ENCODE measurements at places on chromosomes 2 and 18.

GRCh38 chr2:120094795-120095194 lies 81.9 kb downstream of the EPB41L5 start:
- no peak for DNase-seq

GRCh38 chr2:20418519-20418918 lies 28.4 kb upstream of the RHOB start:
- DNase-seq: no peak

DNA sequence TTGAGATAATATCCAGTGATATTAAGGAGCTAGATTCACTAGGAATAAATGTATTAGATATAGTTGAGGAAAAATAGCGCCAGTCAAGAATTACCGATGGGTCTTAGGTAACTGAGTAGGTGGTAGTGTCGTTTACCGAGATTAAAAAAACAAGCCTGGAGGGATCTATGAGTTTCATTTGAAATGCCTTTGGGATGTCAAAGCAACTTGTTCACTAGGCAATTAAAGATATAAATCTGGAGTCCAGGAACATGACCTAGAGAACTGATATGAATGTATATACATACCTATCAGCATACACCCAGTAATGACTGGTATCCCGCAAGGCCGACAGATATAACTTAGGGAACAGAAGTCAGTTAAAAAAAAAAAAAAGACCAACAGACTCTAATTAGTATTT lies 29.2 kb upstream of the MAP4K3 start:
- DNase-seq: no peak

DNA sequence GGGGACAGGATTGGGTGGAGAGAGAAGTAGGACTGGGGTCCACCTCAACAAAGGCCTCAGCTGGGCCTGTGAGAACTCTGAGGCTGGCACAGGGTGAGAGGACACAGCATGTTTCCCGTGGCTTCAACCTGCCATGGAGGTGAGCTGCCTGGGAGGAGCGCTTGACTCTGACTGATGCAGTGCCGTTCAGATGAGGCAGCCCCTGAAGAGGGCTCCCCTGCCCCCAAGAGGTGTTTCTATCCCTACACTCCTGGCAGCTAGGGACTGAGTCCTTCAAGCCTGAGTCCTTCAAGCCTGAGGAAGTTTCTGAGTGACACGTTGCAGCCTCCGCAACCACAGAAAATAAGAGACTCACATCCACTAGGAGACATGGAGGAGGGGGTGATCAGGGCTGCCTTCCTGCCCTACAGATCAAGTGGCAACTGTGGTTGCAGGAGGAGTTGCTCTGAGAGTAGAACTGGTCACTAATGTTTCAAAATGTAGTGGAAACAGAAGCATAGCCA lies 49.6 kb upstream of the TMEM177 start:
- no peak for DNase-seq

DNA sequence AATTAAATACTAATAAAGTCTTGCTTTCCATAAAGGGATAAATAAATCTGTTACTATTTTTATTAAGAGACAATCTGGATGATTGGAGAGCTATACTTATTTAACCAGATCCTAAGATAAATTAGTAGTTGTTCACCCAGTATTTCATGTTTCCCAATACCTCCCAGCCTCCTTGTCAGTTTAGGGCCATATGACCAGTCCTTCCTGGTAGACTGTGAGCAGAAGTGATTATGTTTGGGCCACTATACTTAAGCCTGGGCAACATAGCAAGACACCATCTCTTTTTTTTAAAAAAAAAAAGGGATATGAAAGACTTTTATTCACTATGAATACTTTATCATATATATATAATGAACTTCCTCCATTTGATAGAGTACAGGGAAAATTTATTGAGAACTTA lies 48.8 kb upstream of the PPM1B start:
- DNase-seq: no peak

GRCh38 chr2:208142240-208142924 lies 3.6 kb downstream of the CRYGB start:
- no peak for DNase-seq

GRCh38 chr2:208451061-208451460 lies 44.5 kb downstream of the PTH2R start:
- no peak for DNase-seq

GRCh38 chr2:196260546-196260945 lies 89.2 kb upstream of the STK17B start:
- no peak for DNase-seq

- DNase-seq: no peak
Measured at GRCh38 chr18:1483385-1483784, 578.7 kb downstream of the ADCYAP1 start.

DNA sequence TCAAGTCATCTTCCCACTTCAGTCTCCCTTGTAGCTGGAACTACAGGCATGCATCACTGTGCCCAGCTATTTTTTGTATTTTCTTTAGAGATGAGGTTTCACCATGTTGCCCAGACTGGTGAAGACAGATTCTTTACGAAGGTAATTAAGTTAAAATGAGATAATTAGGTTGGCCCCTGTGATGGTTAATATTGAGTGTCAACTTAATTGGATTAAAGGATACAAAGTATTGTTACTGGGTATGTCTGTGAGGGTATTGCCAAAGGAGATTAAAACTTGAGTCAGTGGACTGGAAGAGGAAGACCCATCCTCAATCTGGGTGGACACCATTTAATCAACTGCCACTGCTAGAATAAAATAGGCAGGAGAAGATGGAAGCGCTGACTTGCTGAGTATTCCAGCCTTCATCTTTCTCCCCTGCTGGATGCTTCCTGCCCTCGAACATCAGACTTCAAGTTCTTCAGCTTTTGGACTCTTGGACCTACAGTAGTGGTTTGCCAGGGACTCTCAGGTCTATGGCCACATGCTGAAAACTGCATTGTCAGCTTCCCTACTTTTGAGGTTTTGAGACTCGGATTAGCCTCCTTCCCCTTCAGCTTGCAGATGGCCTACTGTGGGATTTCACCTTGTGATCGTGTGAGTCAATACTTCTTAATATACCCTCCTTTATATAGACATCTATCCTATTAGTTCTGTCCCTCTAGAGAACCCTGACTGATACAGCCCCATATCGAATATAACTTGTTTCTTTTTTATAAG lies 269.1 kb downstream of the TMX3 start:
- no peak for DNase-seq

DNA sequence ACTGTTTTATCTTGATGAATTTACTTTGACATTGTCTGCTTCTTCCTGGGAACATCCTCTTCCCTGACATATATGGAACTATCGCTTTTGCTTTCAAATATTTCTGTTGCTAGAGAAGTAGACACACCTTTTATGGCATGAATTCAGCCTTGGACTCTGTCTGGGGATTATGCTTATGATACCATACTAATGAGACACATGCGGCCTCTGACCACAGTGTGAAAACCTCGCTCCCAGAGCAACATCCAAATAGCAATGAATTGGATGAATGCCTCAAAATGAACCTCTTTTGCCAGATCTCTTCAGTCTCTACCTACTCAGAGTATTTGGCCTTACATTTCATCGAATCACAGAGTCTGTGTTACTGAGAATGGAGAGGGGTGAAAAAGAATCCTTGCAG lies 70.9 kb downstream of the PIEZO2 start:
- no peak for DNase-seq

DNA sequence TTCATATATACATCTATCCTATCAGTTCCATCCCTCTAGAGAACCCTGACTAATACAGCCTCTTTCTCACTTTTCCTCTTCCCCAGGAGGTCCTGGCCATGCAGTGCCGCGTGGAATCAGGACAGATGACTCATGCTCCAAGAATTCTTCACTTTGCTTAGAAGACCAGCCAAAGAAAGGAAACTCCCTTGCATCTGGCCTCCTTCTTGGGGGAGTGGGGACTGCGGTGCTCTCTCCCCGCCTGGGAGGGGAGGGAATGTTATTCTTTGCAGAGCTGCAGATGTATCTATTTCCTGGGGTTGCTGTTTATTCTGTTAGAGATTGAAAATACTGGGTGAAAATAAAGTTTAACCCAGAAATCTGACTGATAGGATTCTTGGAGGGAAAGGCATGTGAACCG lies 111.5 kb upstream of the SH3BP4 start:
- peak; percentile 95 for DNase-seq

DNA sequence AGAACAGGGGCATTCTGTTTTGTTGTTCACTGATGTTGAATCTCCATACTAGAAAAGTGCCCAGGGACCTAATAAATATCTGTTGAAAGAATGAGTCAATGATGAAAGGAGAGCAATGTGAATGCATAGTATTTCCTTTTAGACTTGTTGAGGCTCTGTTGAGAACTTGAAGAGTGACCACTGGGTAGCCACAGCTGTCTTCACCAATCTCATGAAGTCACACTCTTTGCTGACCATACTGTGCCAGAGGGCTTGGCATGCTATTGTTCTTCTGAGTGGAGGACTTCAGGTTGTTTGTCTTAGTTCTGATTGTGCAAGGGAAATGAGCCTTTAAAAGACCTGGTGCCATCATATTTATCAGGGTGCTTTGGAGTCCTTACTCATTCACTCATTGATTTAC lies 41.6 kb upstream of the NT5C1B start:
- DNase-seq: no peak

- DNase-seq: no peak
Measured at GRCh38 chr2:217784996-217785543, 217.7 kb downstream of the TNS1 start.

- DNase-seq: peak; percentile 22
Measured at GRCh38 chr2:119960821-119961220, 52.1 kb upstream of the EPB41L5 start.

DNA sequence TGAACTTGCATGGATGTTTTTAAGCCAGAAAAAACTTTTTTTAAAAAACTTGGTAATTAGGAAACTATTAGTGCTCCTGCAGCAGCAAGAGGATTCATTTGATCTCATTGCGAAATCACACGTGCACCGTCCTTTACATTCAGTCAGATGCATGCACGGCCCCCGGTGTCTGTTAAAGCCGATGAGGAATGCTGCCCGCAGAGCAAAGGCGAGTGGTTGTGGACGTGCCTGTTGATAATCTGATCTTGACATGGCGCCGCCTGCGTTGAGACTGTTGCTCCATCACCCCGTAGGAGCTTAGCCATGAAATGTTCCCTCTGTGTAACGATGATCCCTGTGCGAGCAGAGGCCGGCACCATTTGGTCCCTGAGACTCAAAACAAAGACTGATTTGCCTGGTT lies 300.0 kb downstream of the GBX2 start:
- no peak for DNase-seq

- no peak for DNase-seq
Measured at GRCh38 chr2:58449286-58450010, 208.3 kb upstream of the FANCL start.

GRCh38 chr2:64770781-64771334 lies 117.1 kb upstream of the SERTAD2 start:
- DNase-seq: peak; percentile 43

DNA sequence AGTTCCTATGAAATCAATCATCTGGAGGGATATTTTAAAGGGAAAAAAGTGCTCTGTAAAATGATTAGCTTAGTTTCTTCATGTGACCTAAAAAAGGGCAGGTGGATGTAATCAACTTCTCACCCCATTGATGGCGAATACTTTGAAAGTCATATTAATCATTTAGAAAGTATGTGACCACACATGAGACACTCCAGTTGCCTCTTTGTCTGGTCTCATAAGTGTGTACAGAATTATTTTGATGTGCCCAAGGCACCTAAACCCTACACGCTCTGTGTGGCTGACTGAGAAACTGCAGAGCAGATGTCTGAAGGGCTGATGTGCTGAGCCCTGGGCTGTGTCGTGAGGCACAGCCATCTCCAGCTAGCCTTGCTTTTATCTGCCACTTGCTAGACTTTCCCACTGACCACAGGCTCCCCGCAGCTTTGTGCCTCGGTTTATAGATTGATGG lies 26.9 kb downstream of the SGPP2 start:
- DNase-seq: no peak

DNA sequence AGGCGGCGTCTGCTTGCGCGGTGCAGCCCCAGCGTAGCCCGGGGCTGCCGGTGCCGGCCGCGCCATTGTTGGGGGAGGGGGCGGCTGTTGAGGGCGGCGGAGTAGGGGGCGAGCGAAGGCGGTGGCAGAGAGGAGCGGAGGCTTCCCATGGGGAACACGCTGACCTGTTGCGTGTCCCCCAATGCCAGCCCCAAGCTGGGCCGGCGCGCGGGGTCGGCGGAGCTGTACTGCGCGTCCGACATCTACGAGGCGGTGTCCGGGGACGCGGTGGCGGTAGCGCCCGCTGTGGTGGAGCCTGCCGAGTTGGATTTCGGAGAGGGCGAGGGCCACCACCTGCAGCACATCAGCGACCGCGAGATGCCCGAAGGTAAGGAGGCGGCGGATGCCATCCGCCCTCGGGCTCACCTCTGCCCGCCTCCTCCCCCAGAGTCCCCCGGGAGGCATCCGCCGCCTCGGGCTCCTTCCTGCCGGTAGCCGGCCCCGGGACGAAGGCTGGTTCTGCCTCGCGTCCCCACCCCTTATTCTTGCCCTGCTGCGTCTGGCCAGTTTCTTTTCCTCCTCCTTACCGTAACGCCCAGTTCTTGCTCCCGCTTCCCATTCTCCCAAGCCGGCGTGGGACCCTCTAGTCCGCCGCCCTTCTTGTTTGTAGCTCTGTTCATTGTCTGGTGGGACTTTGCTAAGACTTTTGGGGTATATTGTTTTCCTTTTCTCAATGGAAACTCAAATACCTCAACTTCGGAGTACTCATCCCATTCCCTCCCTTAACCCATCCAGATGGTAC lies 500 bp downstream of the CCNYL1 start:
- DNase-seq: no peak

DNA sequence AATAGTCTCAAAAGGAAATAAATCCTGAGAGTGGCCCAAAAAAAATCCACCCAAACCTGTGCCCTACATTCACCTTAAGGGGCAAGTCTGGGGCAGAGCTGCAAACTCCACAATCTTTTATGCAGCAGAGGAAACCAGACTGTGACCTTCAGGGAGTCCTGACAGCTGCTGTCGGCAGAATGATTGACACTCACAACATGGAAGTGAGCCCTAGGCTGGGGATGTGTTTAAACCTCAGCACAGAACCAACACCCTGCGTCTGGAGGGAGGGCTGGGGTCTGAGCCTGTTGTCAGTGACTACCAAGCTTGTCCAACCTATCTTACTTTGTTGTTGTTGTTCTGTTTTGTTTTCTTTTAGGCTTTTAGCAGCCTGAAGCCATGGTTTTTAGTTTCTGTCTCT lies 39.6 kb downstream of the CRACDL start:
- no peak for DNase-seq

GRCh38 chr2:148301362-148301761 lies 280.5 kb downstream of the MBD5 start:
- no peak for DNase-seq

Measured in non-pigmented ciliary epithelial cell (primary cell).